Activated CD4-positive, CD25-positive, alpha-beta regulatory T cell treated with anti-CD3 and anti-CD28 coated beads, Interleukin-2, amount 50 U/mL, for 24 hours (primary cell): ENCODE measurements at places on chromosomes 13 and 19.

DNA sequence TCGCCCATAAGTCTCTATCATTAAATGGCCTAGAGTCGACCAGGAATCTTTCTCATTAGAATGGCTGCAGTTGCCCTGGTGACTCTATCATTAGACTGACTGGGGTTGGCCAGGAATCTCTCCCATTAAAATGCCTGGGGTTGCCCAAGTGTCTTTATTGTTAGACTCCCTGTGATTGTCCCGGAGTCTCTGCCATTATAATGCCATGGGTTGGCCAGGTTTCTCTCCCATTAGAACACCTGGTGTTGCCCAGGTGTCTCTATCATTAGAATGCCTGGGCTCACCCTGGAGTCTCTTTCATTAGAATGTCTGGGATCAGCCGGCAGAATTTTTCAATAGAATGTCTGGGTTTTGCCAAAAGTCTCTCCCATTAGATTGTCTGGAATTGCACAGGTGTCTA lies 1459.3 kb downstream of the UQCRFS1 start:
- ATAC-seq, result no peak

DNA sequence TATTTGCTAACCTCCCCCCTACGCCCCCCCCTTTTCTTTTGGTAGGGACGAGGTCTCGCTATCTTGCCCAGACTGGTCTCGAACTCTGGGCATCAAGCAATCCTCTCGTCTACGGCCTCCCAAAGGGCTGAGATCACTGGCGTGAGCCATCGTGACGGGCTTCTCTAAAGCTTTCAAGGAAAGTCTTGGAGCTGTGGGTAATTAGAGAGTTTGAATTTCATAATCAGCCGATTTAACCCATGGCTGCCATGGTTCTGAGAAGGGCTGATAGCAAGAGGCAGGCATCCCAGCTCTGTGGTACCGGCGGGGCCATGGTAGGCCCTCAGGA lies 679 bp upstream of the ABHD8 start:
- no peak for ATAC-seq

GRCh38 chr19:19656451-19657396 lies 6.8 kb downstream of the ATP13A1 start:
- ATAC-seq, result no peak

DNA sequence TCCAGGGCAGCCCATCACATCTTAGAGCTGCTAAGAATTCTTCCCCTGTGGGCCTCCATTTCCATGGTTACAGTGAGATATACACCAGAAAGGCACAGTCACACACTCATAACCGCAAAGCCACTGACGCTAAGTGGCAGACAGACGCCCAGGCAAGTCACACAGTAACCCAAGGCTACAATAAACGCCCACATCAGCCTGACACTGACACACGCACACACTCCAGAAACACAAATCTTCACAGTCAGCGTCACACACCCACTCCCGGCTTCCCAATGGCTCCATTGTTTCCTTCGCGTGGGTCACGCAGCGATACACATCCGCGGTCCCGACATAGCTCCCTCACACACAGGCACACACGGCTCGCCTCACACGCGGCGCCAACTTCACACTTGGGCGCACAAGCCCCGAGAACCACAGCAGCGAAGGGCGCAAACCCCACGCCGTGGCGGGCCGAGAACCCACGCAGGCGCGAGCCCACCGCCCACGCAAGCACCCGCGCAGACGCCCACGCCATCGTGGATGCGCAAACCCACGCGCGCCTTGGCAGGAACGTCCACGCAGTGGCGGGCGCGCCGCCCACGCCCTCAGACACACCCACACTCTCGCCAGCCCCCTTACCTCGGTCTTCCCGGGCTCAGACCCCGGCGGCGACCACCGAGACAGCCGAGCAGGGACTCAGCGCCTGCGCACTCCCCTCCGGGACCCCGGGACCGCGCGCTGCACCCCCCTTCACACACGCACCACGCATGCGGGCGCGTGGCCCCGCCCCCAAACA lies at the start of gene ZNF667:
ZNF667 (minus strand) TSS at position 695 of the 778 bp plus-strand sequence. CDS start 14,975 bp downstream, outside the sequence.
- peak; percentile 39 for ATAC-seq

GRCh38 chr13:73820688-73821087 lies 313.5 kb downstream of the KLF12 start:
- ATAC-seq, result no peak

GRCh38 chr13:113333076-113333475 lies 30.9 kb downstream of the GRTP1 start:
- ATAC-seq, result no peak

GRCh38 chr19:1673645-1674292 lies 21.4 kb upstream of the TCF3 start:
- no peak for ATAC-seq

DNA sequence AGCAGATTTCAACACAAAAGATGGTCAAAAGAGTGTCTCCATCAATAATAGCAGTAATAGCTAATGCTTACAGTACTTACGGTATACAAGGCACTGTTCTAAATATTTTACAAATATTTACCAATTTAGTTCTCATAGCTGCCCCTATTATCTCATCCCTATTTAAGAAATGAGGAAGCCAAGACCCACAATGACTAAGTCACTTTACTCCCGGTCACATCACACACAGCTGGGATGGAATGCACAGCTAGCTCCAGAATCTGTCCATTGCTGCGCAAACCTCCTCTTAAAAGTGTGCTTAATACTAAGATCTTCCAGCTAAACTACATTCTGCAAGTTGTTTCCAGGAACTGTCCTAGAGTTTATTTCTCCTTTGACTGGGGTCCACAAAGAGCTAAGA lies 63.4 kb downstream of the RAP2A start:
- ATAC-seq, result no peak

DNA sequence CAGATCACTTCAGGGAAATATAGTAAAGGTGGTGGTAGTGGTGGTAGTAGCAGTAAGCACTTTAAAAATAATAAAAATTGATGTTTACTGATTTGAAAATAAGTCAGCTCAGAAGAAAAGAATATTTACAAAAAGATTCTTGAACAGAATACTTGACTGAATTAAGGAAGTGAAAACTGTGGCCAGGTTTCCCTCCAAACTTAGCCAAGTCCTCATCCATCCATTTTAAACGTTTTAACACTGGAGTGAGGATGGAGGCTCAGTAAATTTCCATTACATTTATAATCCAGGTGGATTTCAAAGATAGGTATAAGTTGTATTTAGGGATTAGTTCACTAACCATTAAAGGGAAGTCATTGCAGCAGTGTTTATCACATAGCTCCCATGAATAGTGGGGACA lies 221.5 kb downstream of the RGCC start:
- ATAC-seq, result no peak

DNA sequence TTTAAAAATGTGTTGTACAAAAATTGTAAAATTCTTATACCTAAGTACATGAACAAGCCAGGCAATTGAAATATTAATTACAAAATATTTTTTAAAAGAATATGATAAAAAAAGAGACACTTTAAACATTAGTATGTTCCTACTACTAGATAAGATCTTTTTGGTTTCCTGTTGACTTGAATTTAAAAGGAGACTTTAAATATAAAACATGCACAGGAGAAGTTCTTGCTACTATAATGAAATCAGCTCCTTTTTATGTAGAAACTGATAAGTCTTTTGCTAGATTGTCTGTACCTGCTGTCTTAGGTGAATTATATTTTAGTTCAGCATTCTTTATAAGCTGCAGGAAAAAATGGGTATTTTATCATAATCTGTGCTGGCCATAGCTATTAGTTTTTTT lies 140.2 kb downstream of the TNFSF13B start:
- no peak for ATAC-seq

DNA sequence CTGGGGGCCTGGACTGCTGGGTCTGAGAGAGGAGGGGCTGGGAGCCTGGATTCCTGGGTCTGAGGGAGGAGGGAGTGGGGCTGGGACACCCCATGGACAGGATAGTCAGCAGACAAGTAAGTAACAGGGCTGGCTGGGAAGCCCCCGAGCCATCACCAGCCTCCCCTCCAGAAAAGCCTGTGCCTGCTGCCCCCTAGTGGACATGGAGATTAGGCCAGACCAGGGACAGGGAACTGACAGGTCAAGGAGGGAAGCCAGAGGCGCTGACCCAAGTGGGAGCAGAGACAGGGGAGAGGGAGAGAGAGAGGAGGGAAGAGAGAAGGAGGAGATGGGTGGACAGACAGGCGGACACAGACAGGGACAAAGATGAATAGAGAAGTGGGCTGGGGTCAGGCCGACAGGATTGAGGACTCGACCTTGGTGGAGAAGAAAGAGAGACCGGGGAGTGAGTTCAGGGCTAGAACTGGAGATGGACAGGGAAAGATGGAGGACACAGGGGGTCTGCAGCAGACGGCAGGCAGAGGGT lies 6.7 kb upstream of the ERFL start:
- ATAC-seq, result peak; percentile 72

- no peak for ATAC-seq
Measured at GRCh38 chr13:107365466-107366215, 797.7 kb upstream of the ARGLU1 start.

GRCh38 chr13:55615081-55615480 lies 1525.6 kb upstream of the PRR20A start:
- ATAC-seq, result no peak

- peak; percentile 9 for ATAC-seq
Measured at GRCh38 chr19:10431254-10431942, 11.1 kb downstream of the PDE4A start.

DNA sequence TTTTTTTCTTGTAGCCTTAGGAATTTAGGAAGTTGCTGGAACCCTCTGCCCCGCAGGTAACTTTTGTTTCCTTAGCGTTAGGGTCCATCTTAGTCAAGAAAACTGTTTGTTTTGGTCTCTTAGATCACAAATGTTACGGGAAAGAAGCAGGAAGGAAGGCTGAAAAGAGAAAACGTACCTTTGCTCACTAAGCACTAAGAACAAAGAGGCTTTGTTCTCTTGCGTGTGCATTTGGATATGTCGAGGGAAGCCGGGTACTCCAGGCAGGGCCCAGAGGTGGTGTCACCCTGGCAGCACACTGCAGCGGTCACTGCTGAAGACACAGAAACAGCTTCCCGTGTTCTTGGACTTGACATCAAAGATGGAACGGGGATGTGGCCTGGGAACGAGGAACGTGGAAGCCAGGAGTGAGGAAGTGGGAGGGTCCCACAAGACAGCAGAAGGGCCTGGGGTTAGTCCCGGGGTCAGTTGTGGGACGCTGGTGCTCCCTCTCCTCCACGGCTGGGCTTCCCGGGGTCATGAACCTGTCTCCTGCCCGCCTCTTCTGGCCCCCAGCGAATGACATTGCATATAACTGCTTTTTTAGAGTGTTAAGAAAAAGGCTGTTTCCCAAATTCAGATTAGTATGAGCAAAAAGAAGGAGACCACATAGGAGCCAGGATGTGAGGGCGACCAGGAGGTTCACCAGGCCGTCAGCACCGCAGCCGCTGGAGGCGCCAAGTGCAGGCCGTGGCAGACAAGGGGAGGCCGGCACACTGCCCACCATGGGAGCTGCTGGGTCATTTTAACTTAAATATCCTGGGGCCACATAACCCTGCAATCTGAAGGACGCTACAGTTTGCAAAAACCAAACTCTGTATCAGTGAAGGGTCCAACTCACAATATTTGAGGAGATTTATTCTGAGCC lies 31.6 kb downstream of the ATP11A start:
- ATAC-seq, result no peak

DNA sequence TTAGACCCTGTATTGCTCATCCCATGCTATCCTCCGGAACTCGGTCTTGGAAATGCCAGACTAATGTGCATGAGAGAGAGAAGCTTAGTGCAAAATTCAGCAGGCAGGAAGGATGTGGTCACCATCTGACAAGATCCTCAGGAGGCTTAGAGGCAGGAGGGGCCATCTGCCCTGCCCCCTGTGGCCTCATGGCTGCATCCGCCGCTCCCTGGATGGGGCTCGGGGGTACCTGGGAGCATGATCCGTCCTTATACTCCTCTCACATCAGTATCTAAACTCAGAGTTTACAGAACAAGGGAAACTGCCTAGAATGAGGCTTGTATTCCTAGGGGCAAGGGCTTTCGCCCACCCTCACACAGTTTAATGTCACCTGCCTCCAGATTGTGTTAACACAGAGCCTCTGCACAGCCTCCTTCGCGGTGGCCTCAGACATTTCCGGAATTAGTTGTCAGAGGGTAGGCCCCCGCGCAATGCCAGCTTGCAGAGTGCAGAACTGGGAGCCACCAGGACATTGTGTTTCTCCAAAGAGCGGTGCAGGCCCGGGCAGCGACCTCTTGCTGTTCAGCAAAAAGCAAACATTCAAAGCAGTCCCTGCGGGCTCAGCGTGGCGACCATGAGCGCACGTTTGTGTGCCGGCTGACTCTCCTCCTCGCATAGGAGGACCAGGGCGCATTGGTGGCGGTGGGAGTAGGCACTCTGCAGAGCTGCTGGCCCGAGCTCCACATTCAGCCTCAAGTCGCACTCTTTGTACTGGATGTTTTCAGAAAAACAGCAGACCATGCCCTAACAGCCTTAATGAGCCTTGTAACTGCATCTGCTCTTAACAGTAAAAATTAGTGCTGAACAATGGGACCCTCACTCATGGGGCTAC lies 39.1 kb downstream of the GPR12 start:
- peak; percentile 56 for ATAC-seq

GRCh38 chr19:45601115-45601514 lies 897 bp downstream of the GPR4 start:
- ATAC-seq, result no peak

GRCh38 chr13:30696278-30697176 lies 38.8 kb upstream of the ALOX5AP start:
- no peak for ATAC-seq

GRCh38 chr13:57063007-57063406 lies 77.7 kb upstream of the PRR20A start:
- no peak for ATAC-seq

DNA sequence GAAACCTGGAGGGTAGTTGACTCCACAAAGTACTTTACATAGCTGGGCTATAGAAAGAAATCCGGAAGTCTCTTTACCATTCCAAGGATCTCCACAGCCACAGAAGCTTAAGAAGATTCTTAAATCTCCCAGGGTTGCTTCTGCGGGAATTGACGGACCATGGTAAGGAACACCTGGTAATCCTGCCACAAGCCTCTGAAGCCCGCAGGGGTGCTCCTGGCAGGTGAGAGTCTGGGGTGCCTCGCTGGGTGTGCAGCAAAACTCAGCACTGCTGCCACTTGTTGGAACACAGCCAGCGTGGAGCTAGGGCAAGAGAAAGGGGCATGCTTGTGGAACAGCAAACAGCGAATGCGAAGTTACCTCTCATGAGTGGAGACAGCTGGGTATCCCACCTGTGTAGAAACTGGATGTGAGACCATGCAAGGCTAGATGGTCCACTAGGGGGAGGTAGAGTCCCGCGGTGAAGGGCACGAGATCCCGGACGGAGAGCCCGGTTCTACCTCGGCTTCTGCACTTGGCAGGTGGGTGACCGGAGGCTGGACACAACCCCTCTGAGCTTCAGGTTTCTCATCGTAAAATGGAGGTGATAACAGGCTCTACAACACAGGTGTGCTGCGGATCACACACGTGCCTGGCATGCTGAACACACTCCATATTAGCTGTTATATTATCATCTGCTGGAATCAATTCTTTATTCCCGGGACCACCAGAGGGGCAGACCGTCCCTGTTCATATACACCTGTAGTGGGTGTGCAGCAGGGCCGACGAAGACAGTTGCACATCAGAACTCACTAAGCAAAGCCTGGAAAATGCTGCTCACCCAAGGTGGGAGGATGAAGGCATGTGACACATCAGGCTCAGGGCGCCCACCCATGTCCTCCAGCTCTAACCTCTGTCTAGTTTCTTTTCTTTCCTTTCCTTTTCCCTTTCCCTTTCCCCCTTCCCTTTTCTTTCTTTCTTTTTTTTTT lies 24.1 kb upstream of the UBAC2 start:
- peak; percentile 90 for ATAC-seq
